GM23248 (cell line): ENCODE measurements at places on chromosomes 6 and 20. TPM values are rescaled to one million over a fixed set of nuclear protein-coding genes. Genes with fewer than 3 reads are reported as not detected.
A peak's percentile ranks its signal among the peaks of the same experiment; 100 is the strongest.

DNA sequence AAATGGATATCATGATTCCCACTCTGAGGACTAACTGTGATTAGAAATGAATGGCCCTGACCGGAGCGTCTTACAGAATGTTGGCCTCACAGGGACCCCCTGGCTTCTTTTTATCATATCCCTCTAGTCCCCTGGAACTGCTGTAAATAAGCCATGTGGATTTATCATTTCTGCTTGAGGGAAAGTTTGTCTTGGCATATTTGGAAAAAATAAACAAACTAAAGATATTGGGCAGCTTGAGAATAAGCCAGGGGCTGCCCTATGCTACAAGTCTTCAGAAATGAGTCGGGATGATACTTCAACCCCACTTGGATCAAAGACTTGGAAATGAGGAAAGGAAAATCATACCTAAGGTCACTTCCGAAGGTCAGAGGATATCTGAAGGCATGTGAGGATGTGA, 179.1 kb downstream of the THBS2 start:
- peak; percentile 27 for DNase-seq
- H3K36me3 ChIP-seq: no peaks in the 10 kb centered on the region
- peaks cover 59% of the 10 kb centered on the region for H3K4me1 ChIP-seq
- H3K27ac ChIP-seq: peak overlapping the region; percentile 84
- H3K27me3 ChIP-seq: no peaks in the 10 kb centered on the region

TP53TG5 gene
- total RNA-seq: not detected in 2 replicates

DNA sequence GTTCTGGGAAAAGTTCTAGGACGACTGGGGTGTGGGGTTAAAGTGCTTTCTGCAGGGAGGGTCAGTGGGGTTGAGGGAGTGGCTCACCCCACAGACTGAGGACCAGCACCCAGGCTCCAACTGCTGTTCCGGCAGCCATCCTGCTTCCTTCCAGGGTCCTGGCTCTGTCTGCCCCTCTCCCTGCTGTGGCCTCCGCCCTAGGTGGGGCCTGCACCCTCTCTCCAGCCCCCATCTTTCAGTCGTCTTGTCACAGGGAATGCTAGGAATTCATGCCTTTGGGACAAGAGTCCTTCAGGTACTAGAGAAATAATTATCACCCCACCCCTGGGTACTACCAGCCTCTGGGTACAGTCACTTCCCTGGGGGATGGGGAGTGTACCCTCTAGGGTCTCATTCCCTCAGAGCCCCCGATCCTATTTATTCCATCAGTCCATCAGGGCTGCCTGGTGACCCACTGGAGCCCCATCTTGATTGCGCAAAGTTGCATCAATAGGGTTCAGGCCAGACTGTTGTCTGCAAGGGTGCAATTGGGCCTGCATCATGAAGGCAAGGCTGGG, at the start of gene AGER:
Gene AGER, minus strand, starts transcription at position 170 of the 557 bp plus-strand sequence. Its CDS starts 31 bp downstream, at position 139.
- no peak for DNase-seq
- H3K27ac ChIP-seq: peak within 1 kb of the TSS; percentile 81

DNA sequence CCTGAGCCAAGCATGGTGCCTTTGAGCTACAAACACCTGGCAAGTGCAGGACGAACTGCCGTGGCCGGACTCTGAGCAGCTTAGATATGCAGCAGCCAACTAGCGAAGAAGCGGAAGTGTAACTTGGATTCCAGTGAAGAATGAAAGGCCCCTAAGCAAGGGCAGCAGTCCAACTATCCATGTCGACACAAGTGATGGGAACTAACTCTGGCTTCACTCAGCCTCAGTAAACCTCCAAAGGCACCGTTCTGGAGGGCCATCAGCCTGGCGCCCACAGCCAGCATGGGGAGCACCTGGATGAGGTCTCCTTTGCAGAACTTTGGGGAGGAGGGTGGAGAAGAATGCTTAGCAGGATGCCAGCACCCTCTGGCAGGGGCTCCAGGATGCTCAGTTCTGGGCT, 78.4 kb upstream of the MLN start:
- no peak overlapping the region for H3K4me3 ChIP-seq
- no peak overlapping the region for H3K27ac ChIP-seq
- DNase-seq: no peak
- peaks cover 27% of the 10 kb centered on the region for H3K4me1 ChIP-seq
